AG04450 (cell line): ENCODE measurements at places on chromosomes 1 and 21.
A peak's percentile ranks its signal among the peaks of the same experiment; 100 is the strongest.

DNA sequence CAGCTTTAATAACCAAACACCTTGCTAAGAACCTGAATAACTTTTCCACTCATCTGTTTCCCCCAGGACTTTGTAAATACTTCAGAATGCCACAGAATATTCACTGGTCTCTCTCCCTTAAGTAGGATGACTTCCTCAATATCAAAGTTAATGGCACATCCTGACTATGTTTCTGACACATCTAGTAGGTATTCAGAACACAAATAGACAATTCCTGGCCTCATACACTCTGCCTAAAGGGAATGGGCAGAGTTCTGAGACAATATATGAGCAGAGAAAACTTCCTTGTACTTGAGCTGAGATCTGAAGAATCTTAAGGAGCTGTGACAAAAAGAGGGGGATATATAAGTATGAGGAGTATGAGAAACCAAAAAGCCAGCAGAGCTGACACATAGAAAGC lies 34.8 kb downstream of the ANKRD13C start:
- DNase-seq, result peak; percentile 33

DNA sequence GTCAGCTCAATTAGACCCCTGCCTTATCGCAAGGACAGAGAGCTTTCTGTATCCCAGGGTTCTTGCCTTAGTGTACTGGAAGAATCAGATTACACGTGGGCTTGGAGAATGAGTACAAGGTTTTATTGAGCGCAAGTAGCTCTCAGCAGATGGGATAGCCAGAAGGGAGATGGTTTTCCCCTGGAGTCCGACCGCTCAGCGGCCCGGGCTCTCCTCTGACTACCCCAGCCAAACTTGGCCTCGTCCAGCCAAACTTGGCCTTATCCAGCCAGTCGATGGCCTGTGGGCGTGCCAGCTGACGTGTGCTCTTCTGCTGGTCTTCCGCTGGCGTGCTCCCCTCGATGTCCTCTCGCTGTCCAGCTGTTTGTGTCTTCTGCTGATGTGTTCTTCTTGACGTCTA lies 136.9 kb downstream of the SYT14 start:
- no peak for DNase-seq

DNA sequence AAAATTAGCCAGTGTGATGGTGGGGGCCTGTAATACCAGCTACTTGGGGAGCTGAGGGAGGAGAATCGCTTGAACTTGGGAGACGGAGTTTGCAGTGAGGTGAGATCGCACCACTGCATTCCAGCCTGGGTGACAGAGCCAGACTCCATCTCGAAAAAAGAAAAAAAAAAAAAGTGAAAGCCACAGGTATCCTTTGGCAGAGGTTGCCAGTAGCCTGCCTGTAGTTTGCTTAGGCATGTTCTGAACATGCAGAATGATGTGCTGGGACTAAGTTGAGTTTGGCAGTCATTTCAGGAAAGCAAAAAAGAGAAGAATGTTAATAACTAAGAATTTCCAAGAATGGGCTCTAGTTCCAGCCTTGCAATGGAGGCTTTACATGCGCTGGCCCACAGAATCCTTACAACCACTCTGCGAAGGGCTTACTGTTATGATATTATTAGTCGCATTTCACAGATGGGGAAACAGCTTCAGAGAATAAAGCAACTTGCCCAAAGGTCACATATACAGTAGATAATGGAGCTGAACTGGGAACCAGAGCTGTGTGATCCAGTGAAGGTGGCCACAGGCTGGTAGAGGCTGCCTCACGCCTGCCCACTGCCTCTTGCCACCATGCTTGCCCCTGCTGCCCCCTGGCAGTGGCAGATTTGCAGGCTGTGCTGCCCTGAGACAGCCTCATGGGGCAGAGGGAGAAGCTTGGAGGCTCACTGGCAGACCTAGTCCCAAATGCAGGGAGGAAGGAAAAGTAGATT lies 66.5 kb upstream of the LYST start:
- no peak for DNase-seq

DNA sequence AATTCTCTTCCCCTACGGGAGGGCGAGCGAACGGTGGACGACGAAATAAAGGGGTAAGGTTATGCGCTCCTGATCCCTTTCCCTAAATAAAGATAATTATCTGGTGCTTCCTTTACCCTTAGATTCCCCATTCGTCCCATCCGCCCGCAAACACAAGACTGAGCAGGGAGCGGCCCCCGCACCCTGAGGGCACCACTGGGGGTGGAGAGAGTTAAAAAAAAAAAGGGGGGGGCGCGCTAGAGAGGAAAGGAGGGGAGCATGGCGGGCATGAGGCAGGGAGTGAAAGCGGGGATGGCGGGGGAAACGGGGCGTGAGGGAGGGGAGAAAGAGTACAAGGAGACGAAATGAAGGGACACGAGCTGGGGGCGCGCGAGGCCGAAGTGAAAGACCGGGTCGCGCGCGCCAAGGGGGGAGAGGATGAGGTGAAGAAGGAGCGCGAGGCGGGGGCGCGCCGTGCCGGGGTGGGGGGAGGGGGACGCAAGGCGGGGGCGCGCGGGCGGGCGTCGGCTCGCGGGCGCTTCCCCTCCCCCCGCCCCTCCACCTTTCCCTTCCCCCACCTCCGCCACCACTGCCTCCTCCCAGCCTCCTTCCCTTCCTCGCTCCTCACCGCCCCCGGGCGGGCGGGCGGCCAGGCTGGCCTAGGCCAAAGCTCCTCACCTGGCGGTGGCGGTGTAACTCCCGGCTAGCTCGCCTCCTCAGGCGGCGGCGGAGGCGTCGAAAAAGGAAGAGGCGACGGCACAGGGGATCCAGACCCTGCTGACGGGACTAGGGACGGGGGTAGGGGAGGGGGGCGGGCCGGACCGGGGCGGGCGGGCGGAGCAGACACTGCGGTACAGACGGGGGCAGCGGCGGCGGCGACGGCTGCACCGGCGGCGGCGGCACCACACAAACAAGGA lies 448 bp downstream of the GATAD2B start:
- DNase-seq, result no peak

DNA sequence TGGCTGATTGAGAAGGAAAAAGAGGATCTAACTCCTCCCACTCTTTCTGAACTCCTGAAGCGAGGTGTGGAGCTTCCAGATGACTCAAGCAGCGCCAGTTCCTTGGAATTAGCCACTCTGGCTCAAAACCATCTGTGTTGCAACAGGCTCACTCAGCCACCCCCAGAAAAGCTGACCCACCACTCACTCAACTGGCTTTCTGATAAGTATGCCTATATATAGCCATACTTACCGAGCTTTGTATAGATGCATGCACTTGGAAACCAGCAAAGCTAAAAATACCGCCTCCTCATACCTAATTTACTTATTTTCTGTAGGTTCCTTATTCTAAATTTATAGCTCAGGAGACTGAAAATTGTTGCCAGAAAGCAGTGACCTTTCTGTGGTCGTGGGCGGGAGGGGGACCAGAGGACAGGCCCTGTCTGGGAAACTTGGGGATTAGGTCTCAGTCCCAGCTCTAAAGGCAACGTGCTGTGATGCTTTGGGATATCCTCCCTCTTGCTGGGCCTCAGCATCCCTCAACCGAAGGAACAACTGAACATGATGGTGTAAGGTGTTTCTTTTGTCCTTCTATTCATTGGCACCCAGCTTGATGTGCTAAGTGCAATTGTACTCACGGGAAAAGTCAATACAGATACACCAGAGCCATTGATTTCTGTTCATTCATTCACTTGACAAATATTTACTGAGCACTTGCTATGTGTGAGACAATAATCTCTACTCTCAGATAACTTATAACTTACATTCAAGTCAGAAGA lies 65.7 kb downstream of the NENF start:
- peak; percentile 74 for DNase-seq
